NCI-H524 treated with DMSO at 0.1 percent for 48 hours (cell line): ENCODE measurements at places on chromosomes 3 and 15.

DNA sequence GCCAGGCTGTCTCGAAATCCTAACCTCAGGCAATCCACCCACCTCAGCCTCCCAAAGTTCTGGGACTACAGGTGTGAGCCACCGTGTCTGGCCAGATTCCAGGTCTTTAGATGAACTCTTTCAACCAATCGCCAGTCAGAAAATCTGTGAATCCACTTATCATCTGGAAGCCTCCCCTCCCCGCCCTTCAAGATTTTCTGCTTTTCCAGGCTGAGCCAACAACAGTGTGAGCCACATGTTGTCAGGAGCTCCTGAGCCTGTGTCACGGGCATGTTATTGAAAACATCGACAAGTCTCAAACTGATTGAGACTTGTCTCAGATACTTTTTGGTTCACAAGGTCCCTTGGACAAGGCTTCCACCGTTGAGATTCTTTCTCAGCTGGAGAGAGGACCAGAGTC, 52.0 kb upstream of the TRPM1 start:
- DNase-seq = no peak

GRCh38 chr3:183447206-183448001, 19.0 kb upstream of the MCF2L2 start:
- DNase-seq = peak; percentile 99

DNA sequence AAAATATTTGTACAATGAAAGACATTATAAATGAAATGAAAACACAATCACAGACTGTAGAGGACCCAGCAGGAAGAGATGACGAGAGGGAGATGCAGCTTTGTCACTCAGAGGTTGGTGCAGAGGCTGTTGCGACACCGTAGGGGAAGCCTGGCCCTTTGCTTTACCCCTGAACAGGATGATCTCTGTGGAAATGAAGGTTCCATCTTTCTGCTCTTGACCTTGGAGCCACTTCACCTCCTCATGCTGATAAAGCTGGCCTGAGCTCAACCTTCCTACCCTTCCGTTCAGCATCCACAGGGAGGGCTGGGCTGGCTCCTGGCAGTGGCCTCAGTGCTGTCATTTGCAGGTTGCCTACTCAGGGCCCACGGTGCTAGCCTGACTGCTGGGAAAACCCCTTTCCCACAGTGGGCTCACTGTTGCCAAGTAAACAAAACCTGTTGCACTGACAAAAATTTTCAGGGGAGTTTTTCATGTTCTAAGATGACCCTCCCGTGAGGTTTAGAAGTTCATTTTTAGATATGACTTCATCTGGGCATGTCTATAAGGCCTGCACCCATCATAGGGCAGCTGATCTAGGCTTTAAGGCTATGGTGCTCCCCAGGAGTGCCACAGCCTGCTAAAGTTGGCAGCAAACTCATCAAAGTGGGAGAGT, 3.0 kb upstream of the CD80 start:
- DNase-seq = no peak

GRCh38 chr3:50665081-50665840, 9.5 kb upstream of the DOCK3 start:
- DNase-seq = no peak
